Small intestine (tissue), 16 donors: ENCODE measurements at places on chromosomes 5 and 9. TPM values are rescaled to one million over a fixed set of nuclear protein-coding genes. Genes with fewer than 3 reads are reported as not detected.

DNA sequence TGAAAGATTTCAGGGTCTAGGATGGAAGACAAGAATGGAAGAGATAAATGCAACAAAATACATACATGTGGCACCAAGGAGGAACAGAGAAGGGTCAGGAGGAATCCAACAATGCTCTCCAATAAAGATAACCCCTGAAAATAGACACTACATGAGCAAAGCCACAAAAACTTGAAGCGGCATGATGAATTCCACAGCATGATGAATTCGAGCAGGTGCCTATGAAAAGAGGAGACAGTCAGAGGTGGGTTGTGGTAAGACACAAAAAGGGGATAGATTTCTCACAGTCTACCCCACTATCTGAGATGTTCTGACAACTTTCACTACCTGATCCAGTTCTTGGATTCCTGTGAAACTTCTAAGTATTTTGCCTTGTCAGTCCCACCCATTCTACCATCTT is 81.5 kb upstream of the PAPPA start:
- DNase-seq, result no peak

DNA sequence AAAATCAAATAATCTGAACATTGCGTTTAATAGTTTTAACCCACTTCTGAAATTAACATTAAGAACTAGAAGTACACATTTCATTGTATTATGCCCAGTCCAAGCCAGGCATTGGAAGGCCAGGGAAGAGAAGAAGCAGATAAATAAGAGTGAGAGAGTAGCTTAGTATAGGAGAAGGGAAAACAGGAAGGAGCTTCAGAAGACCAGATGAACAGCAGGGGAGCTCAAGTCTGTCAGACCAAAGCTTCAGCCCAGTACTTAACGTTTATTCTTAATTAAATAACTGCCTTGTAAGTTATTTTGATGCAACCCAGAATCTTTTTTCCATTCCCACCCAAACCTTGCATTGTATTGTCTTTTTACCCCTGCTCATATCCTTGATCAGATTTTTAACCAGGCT is 11.5 kb upstream of the FAM120AOS start:
- no peak for DNase-seq

The MYOT gene
- 2.0 TPM for polyA plus RNA-seq

The MYMK gene
- polyA plus RNA-seq, result not detected

The GABRG2 gene
- 0.03 TPM for polyA plus RNA-seq
